ENCODE measurements at places on chromosomes 16 and 17. TPM values are rescaled to one million over a fixed set of nuclear protein-coding genes. Genes with fewer than 3 reads are reported as not detected.

Gene PRAC1
- total RNA-seq = 0.88 TPM

Gene NETO2
- 50.3 TPM for total RNA-seq

Gene NOTUM
- 1.9 TPM for total RNA-seq

Gene MPHOSPH6
- total RNA-seq = 23.8 TPM

Gene C16orf96
- 0.43 TPM for total RNA-seq

Gene BORCS6
- 4.8 TPM for total RNA-seq

Gene CD300H
- total RNA-seq = not detected

Gene CCL17
- not detected for total RNA-seq

Gene GLIS2
- 13.1 TPM for total RNA-seq

Gene SMIM36
- total RNA-seq = not detected

Gene SPATA2L
- total RNA-seq = 18.5 TPM

All from type B pancreatic cell (in vitro differentiated cells).